Endothelial cell of coronary artery (primary cell): ENCODE measurements at places on chromosomes 7 and 10. TPM values are rescaled to one million over a fixed set of nuclear protein-coding genes. Genes with fewer than 3 reads are reported as not detected.

The SVOPL gene
- total RNA-seq, result not detected in 2 replicates

The CTAGE15 gene
- total RNA-seq, result 0.09 and 0.38 TPM in 2 replicates

The ADAM8 gene
- 0.18 and 0.75 TPM in 2 replicates for total RNA-seq

The TDRD1 gene
- total RNA-seq, result not detected in 2 replicates

The FAM25G gene
- not detected in 2 replicates for total RNA-seq

The CCDC146 gene
- total RNA-seq, result 1.1 and 1.4 TPM in 2 replicates
